ENCODE measurements at places on chromosomes 12 and 14.

GRCh38 chr14:76761960-76762410 is 717 bp downstream of the VASH1 start:
- no peak for DNase-seq

DNA sequence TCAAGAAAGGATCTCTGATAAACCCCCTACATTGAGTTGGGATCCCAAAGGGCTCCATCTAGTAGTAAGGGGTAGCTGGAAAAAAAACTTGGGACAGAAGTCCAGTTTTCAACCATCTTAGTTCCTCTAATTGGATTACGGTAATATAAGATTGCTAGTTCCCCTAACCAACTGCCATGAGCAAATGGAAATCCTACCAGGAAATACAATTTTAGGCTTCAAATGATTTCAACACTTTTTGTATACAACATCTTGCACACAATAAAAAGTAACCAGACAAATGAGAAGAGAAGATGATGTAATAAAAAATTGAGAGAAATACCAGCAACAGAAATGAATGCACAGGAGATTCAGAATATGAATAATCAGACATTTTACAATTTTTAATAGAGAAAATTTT is 73.0 kb downstream of the TSHR start:
- DNase-seq = no peak

DNA sequence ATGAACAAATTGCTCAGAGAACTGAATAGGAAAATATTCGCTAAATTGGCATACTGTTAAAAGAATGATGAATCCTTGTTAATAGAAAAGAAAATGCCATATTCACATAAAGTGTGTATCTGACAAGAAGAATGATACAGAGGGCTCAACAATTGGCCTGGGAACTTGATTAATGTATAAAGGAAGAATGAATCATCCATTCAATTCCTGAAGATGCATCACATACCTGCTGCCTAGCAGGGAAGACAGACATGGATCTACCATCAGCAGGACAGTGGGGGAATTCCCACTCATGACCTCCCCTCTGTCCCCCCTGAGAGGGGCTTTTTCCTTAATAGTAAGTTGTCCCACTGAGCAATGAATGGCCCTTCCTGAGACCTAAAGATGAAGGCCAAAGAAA is 13.5 kb downstream of the PTPN21 start:
- DNase-seq = no peak

DNA sequence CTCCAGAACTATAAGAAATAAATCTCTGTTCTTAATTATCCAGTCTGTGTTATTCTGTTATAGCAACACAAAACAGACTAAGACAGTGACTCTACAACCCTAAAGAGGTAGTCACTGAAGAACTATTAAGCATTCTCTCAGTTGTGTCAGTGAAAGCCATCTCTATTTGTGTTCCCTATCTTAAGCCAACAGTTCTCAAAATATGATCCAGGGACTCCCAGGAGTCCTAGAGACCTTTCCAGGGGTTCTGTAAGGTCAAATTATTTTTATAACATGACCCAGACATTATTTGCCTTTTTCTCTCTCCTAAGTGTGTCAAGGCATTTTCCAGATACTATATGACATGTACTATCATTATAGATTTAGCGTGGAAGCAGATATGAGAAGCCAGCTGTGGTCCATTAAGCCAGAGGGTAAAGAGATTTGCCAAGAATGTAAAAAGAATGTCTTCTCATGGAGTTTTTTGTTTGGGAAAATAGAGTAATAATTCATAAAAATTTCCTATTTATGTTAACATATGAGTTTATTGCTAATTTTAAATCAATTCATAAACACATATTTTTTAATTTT is 315.8 kb downstream of the RGS6 start:
- no peak for DNase-seq

DNA sequence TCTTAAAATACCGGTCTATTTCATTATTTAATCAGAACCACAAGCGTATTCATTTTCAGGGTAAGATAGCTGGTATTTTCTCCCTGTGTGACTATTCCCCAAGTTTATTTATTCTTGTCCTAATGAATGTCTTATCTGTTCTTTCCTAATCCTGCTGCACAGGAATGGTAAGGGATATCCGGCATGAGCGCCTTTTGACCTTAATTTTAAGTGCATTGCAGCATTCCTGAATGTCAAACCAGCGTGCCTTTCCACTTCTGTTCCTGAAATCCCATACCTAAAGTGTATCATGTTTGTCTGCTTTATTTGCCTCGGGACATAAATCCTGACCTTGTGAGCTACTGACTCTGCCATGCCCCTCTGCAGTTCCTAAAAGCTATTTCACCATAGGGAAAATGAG is 1713.2 kb upstream of the FLRT2 start:
- DNase-seq = no peak

- DNase-seq = no peak
These were observed 24.2 kb downstream of the FLRT2 start for GRCh38 chr14:85554106-85554505.

DNA sequence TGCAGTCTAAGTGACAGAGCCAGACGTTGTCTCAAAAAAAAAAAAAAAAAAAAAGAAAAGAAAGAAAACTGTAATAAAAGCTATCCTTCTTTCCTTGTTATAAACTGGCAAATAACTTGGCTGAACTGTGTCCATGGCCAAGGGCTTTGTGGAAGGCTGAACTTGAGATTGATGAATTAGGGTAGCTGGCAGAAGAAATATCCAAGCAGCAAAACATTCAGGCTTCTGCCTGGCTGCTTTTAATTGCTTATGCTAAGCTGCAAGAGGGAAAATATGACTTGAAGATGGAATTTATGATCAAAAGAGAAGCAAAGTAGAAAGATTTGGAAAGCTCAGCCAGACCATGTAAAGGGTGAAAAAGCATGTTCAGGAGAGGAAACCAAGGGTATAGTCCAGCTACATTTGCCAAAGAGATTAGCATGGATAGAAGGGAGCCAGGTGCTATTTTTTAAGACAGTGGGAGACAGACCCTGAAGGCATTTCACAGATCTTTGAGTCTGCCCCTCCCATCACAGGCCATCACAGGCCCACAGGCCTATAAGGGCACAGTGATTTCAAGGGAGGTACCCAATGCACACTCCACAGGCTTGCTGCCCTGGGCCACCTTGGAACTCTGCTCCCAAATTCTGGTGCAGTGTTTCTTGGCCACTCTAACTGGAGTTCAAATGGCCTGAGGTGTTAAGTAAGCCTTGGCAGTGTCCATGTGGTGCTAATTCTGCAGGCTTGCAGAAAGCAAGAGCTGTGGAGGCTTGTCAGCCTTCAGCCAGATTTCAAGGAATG is 226.0 kb downstream of the AEBP2 start:
- no peak for DNase-seq

- no peak for DNase-seq
These were observed 189.6 kb downstream of the PRKD1 start for GRCh38 chr14:29738056-29738455.

DNA sequence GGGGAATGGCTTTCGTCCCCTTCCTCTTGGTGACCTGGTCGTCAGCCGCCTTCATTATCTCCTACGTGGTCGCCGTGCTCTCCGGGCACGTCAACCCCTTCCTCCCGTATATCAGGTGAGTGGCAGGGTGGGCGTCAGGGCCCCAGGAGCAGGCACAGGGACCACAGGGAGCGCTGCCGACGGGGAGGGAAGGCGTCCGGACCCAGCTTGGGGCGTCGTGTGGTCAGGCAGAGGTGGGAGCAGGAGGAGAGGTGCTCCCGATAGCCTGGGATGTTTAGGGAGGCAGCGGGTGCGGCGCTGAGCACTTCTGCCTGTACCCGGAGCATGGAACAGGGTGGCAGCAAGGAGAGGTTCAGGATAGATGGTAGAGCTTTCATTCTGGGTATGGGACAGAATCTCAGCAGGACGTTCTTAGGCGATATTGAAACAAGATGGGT is 444 bp downstream of the DRAM1 start:
- peak; percentile 11 for DNase-seq

- no peak for DNase-seq
These were observed 64.3 kb downstream of the C2CD5 start for GRCh38 chr12:22480016-22480415.

Data from fibroblast of skin of scalp (primary cell).